ENCODE measurements at places on chromosomes 5 and 9.

GRCh38 chr5:151670083-151670686 is 16.5 kb downstream of the SPARC start:
- no peak for DNase-seq

- DNase-seq = no peak
These were observed 75.6 kb downstream of the PRRT1B start for GRCh38 chr9:131620764-131621520.

DNA sequence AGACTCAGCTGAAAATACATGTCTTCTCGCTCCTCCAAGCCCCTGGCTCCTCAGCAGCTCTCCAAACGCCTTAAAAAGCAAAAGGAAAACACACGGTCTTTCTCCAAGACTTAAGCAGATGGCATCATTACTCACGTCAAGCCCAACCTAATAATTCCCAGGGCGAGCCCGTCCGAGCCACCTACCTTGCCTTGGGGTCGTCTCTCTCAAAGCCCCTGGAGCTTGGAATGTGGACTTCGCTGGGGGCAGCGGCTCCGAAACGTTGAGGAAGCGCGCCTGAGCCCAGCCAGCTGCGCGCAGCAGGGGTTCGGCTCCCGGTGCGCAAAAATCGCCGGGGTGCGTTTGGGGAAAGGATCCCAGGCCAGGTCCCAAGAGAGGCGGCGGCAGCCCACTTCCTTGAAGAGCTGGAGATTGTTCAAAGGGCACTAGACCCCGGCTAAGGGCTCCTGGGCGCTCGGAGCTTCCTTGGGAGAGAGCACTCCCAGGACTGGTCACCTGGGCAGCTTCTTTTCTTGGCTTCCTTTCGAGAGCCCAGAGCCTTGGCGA is 395 bp downstream of the DRD1 start:
- no peak for DNase-seq

DNA sequence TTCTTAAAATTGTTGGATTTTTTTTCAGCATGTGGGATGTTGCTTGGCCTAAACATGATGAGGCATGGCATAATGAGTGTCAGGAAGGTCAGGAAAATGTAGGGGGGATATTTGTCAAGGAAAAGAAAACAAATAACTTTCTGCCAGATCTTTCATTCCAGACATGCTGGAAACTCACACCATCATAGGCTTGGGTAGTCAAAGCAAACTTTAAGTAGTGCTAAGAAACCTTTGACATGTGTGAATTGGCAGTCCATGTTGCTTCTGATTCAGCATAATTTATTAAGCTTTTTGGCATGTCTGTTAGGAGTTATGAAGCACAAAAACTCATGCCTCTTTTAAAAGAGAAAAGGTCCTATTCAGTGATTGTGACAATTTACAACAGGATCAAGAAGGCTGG is 61.3 kb upstream of the MTAP start:
- DNase-seq = no peak

DNA sequence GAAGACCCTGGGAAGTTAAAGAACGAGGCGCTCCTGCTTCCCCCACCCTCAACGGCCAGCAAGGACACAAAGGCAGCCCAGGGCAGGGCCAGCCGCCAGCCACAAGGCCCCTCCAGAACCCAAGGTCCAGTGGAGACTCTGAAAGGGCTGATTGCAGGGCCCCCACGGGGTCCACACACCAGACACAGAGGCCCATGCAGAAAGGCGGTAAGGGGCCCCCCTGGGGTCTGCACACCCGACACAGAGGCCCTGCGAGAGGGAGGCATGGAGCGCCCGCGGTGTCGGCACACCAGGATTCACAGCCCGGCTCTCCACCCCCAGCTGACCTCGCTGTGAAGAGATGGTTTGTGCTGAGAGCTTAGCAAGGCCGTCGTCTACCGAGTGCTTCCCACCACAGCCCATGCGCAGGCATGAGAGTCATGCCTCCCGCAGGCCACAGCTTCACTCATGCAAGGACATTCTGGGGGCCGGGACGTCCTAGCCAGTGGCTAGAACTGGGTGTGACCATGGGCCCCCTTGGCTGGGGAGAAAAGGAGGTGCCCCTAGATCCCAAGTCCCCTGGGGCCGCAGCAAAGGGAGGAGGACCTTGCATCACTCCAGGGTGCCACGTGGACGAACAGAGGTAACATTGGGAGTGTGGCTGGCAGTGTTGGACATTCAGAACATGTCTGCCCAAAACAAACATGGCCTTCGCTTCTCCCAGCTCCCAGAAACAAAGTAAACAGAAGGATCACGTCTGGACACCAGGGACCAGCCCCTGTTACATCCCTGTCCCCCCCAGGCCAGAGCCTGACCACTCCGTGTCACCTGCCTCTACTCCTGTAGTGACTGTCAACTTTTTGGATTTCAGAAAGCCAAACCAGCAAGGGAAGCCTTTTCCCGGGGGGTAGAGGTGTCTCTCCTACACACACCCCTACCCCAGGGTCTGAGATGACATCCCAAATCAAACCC is 9.8 kb downstream of the BRD3 start:
- DNase-seq = no peak

DNA sequence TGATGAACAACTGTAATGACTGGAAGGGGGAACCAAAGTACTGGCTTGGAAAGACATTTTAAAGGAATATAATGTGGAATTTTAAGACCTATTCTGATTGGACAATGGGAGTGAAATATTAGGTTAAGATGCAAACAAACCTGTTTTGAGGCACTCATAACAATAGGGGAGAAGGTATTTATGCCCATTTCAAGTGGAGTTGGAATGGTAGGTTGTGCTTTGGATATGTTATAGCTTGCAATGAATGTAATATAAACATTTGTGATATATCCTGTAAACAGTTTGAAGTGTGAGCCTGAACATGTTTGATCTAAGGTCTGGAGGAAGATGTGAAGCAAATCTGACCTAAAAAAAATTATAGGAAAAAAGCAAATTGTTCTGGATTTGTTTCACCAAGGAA is 129.6 kb upstream of the GRHPR start:
- no peak for DNase-seq

DNA sequence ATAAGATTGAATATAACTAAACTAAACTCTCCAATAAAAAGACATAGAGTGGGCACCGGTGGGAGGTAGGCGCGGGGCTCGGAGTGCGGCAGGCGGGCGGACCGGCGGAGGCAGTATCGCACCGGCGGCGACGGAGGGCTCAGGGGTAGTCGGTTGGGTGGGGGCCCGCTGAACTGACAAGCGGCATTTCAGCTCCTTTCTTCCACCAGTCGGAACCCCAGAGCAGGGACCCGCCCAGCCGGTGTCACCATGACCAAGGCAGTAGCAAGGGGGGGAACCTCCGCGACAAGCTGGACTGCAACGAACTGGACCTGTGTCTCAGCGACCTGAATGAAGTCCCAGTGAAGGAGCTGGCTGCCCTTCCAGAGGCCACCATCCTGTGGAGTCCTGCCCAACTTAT is 156.7 kb downstream of the HINT1 start:
- no peak for DNase-seq

DNA sequence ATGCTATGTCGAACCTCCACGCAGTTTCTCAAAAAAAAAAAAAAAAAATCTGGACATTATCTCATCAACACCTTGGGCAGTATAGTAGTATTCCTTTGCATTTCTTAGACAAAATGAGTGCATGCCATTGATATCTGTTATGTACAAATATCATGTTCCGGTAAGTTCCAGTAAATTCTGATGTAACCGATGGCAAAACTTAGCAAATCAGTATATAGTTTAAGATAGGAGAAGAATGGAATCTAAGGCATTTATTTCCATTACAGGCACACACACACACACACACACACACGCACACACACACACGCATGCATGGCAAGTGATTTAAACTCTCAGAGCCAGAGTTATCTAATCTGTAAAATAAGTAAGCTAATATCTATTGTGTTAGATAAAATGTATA is 356.5 kb upstream of the TUSC1 start:
- no peak for DNase-seq

- no peak for DNase-seq
These were observed 68.5 kb downstream of the SLC28A3 start for GRCh38 chr9:84271921-84272556.

DNA sequence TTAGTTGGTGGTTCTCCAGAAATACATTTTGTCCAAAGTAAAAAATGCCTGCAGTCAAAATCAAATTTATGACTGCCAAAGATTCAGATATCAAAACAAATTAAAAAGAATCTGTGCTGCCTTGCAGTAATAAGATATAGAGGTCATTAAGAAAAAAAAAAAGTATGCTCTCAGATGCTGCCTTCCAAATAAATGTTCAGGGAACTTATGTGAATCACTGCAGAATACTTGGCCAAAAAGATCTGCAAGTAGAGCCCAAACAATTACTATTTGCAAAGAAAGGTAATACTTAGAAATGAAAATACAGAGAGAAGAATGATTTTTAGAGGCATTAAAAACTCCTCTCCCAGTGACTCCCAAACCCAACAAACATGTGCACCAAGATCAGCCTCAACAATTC is 52.4 kb downstream of the MRPS27 start:
- no peak for DNase-seq

DNA sequence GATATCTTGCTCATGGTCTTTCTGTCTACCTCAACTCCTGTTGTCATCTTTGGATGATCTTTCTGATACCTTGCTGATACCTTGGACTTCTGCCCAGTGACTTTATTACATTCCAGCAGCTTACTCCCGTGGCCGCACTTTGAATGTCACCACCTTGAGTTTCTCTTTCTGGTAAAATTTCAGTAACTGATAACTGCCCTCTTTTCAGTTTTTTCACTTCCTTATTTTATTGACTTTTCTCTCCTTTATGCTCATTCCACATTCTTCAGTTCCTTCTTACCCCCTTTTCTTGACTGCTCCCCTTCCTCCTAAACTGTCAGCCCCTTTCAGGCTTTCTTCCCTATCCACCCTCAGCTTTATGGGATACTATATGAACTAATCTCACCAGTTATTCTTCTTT is 7.0 kb upstream of the FBXO4 start:
- DNase-seq = no peak

DNA sequence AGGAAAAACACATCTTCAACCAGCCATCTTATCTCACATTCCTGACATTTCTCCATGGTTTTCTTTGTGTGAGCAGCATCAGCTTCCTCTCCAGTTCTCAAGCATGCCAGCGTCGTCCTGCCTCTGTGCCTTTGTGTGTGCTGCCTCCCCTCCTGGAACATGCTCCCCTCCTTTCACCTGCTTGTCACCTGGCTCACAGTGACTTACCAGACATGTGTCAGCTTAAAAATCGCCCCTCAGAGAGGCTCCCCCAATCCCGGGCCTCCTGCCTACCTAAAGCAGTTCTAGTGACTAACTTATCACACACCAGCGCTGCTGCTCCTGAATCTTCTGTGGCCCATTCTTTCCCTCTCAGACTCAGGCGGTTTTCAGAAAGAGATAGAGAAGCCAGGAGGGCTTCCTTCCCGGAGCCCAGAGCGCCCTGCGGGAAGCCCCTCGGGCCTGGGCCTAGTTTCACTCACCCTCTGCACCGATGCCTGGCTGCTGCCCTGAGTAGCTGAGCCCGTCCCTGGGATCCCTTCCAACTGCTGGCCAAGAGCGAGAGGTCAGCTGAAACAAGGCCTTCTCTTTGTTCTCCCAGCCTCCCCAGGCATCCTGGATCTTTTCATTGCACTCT is 51.1 kb upstream of the MVB12B start:
- peak; percentile 45 for DNase-seq

DNA sequence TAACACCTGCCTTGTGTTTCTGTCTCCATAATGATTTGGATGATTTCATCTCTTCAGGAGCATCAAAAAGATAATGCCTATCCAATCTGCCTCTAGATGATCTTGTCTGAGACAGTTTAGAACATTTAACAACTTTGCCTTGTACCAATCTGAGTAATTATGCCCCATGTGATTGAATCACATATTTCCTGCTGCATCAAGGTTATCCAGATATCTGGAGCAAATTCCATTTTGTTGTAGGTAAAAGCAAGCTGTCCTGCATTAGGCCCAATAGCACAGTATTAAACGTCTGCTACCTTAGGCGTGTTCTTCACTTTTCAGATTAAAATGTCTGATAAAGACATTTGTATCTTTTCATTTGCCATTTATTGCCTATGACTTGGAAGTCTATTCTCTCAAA is 54.1 kb upstream of the MARCHF11 start:
- no peak for DNase-seq

DNA sequence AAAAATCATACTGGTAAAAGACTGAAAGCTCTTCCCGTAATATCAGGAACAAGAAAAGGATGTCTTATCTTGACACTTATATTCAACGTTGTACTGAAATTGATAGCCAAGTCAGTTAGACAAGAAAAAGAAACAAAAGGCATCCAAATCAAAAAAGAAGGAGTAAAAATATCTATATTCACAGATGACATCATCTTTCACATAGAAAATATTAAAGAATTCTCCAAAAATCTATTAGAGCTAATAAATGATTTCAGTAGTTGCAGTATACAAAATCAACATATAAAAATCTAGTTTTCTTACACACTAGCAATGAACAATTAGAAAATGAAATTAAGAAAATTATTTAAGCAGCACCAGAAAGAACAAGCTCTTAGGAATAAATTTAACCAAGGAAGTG is 24.3 kb downstream of the SPDL1 start:
- DNase-seq = no peak

DNA sequence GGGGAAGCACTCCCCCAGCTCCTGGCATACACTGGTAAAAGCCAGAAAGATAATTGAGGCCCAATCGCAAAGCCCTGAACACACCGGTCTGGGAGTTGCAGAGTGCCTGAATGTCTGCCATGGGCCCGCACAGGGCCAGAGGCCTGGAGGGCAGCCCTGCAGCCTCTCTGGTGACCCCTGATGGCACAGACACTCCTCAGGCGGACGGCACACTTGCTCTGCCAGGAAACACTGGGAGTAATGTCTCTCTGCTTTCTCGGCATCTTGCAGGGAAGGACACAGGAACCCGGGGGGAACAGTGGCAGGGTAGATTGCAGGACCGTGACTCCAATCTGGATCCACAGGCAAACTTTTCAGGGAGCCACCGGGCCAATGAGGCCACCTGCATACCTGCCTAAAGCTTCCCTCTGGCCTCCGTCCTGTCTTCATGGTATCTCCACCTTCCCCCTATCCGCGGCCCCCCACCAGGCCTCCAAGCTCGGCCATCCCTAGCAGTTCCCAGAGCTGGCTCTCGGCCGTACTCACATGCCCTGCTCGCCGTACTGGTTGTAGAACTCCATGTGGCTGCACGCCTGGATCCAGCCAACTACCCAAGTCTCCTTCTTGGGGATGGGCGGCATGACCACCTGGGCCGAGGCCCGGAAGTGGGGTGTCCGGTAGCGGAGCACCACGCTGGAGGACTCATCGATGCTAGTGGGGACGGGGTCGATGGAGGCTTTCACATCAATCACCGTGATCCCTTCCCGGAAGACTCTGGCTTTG is 797 bp downstream of the FAM78A start:
- DNase-seq = no peak

- no peak for DNase-seq
These were observed 120.1 kb upstream of the ACO1 start for GRCh38 chr9:32264170-32264864.

- no peak for DNase-seq
These were observed 293.6 kb upstream of the TNC start for GRCh38 chr9:115411516-115411915.

- DNase-seq = no peak
These were observed 28.9 kb downstream of the HSDL2 start for GRCh38 chr9:112408819-112409218.

GRCh38 chr9:98732801-98733200 is 24.1 kb upstream of the GABBR2 start:
- no peak for DNase-seq

- no peak for DNase-seq
These were observed 72.5 kb upstream of the PTGER4 start for GRCh38 chr5:40607202-40607601.

All from caudate nucleus (tissue), 63 donors.